Ovary (tissue), 10 donors: ENCODE measurements at places on chromosomes 7 and 10.

- H3K4me1 ChIP-seq, result no peaks in the 10 kb centered on the region
- DNase-seq, result no peak
- no peak overlapping the region for H3K4me3 ChIP-seq
- no peaks in the 10 kb centered on the region for H3K36me3 ChIP-seq
Observed at GRCh38 chr10:112045938-112046337, 137.6 kb downstream of the GPAM start.

DNA sequence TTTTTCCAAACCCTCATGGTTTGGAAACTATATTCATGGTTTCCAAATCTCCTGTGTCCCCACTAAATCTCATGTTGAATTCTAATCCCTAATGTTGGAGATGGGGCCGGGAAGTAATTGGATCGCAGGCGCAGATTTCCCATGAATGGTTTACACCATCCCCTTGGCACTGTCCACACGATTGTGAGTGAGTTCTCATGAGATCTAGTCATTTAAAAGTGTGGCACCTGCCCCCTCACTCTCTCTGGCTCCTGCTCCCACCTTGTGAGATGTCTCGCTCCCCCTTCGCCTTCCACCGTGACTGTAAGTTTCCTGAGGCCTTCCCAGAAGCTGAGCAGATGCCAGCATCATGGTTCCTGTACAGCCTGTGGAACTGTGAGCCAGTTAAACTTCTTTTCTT, 3.3 kb upstream of the MTPAP start:
- no peaks in the 10 kb centered on the region for H3K27me3 ChIP-seq
- no peak overlapping the region for H3K27ac ChIP-seq
- H3K4me1 ChIP-seq, result peaks cover 4% of the 10 kb centered on the region
- DNase-seq, result no peak
- no peak overlapping the region for H3K4me3 ChIP-seq

DNA sequence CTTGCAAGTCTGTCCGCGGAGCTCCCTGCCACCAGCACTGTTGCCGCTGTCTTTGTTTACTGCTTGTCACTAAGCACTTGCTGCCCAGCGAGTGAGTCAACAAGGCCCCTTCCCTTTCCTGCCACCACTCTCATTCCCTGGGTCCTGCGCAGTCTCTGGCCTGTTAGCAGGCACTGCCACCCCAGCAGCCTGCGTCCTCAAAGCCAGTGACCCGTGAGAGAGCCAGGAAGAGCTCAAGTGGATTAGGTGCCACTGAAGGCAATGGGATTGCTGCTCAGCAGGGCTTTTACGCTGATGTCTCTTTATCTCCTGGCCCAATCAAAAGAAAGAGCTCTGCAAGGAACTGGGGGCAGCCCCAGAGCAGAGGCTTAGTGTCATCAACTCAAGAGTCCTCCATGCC, at the start of gene FRMPD2:
Gene FRMPD2 (minus strand): TSS at position 61 of the 400 bp plus-strand sequence. CDS start 129 bp downstream, outside the sequence.
- H3K27me3 ChIP-seq, result no peaks in the 10 kb centered on the region
- H3K27ac ChIP-seq, result no peak within 1 kb of the TSS
- no peaks in the 10 kb centered on the region for H3K36me3 ChIP-seq
- DNase-seq, result no peak
- H3K4me3 ChIP-seq, result no peak within 1 kb of the TSS
- H3K4me1 ChIP-seq, result peaks cover 2% of the 10 kb centered on the region

GRCh38 chr7:11615174-11615573, 216.8 kb downstream of the THSD7A start:
- no peak overlapping the region for H3K27ac ChIP-seq
- H3K4me1 ChIP-seq, result no peaks in the 10 kb centered on the region
- H3K27me3 ChIP-seq, result no peaks in the 10 kb centered on the region
- no peak for DNase-seq
- no peaks in the 10 kb centered on the region for H3K36me3 ChIP-seq
- H3K4me3 ChIP-seq, result no peak overlapping the region

- no peak overlapping the region for H3K4me3 ChIP-seq
- H3K36me3 ChIP-seq, result no peaks in the 10 kb centered on the region
Observed at GRCh38 chr7:3998060-3998459, 684.0 kb upstream of the FOXK1 start.
